NCI-H2081 treated with DMSO at 0.1 percent for 48 hours (cell line): ENCODE measurements at places on chromosomes 7 and 10.

GRCh38 chr7:131276748-131277147 lies 50.9 kb upstream of the MKLN1 start:
- DNase-seq, result no peak

DNA sequence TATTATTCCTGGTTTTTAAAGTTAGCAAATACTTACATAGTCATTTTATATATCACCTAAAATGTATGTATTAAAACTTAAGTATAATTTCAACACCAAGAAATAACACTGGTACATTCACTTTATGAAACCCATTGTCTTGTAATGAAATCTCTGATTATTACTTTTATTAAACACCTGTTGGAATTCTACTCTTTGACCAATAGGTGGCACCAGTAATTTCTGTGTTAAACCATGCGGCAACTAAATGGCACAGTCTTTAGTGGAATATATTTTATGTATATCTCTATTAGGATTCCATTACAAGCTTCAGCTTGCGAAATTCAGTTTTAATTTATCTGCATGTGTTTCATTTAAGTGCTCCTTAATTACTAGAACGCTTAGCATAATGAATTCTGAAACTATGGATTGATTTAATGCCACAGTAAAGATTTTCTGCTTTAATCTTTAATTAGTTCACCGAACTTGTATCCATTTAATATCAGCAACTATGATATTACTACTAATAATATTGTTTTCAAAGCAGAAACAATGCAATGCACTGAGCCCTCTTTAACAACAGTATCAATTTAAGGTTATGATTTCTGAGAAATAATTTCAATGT lies 181.3 kb downstream of the MAGI2 start:
- DNase-seq, result no peak

DNA sequence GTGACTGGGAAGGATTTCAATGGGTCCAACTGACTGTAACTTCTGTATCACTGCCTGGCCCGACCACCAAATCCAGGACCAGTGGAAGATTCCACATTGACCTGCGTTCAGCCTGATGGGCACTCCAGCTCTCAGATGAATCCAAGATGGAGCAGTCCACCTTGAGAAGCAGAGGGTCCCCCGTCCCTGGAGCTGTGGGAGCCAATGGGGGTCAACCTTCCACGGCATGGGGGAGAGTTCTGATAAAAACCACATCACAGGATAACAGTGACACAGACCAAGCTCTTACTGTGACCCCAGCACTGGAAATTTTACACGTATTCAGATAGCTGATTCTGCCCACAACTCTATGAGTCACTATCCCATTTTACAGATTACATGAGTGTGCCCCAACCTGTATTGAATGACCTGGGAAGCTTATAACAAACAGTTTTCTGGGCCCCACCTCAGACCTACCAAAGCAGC lies 11.2 kb downstream of the ZCCHC24 start:
- no peak for DNase-seq

DNA sequence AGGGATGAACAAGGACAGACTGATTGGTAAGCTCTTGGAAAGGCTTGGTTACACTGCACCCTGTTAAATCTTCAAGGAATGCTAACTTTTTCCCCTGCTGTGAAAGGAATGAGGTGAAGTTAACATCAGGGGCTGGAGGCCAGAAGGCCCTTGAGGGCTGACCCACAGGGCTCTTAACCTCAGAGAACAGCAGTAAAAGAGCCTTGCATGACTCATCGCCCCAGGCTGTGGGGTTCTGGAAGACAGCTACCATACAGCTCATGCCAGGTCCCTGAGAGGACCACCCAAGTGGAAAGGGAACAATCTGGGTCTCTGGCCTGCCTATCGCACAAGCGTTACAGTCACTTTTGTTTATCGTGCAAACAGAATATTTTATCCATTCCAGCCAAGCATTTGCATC lies 54.4 kb downstream of the CYP2C9 start:
- no peak for DNase-seq

DNA sequence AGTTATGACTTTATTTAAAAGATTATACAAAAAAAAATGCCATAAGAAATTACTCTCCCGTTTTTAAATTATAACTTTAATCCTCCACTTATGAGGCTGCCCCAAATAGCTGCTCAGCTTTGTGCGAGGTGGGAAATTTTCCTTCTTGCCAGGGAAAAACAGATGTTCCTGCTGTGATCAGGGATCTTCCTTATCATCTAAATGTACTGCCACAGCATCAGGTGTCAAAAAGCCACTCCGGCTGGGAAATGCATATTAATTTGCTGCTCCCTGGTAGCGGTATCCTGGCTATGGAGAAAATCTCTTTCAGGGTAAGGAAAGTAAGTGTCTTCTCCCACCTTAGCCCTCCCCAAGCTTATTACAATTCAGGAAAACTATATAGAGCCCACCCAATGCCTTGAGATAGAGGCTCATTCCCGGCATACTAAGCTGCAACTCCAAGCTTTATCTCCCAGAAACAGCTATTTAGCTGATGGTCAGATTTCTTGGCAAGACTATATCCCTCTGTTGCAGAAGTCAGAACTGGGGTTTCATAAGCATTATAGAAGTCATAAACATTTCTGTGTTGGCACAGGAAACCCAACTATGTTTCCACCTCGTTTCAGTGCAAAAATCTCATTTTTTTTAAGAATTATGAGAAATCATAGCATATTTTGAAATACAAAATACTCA lies 360.4 kb downstream of the PARD3 start:
- no peak for DNase-seq

DNA sequence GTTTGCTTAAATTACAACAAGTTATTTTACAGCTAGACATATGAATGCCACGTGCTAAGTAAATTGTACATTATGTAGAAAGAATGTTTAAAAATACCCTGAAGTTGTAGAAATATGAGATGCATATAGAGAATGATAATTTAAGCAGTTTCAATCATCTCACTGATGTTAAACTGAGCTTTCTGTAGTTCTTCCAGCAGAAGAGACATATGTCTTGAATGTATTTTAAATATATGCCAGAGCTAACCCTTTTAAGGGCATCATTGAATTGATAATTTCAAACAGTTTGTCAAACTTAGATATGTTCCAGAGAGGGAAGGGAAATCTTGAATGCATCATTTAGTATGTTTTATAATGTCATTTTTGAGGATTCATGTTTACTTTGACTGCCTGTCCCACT lies 255.2 kb downstream of the MDFIC start:
- DNase-seq, result no peak

- DNase-seq, result no peak
Observed at GRCh38 chr10:71090330-71090729, 122.0 kb upstream of the UNC5B start.

DNA sequence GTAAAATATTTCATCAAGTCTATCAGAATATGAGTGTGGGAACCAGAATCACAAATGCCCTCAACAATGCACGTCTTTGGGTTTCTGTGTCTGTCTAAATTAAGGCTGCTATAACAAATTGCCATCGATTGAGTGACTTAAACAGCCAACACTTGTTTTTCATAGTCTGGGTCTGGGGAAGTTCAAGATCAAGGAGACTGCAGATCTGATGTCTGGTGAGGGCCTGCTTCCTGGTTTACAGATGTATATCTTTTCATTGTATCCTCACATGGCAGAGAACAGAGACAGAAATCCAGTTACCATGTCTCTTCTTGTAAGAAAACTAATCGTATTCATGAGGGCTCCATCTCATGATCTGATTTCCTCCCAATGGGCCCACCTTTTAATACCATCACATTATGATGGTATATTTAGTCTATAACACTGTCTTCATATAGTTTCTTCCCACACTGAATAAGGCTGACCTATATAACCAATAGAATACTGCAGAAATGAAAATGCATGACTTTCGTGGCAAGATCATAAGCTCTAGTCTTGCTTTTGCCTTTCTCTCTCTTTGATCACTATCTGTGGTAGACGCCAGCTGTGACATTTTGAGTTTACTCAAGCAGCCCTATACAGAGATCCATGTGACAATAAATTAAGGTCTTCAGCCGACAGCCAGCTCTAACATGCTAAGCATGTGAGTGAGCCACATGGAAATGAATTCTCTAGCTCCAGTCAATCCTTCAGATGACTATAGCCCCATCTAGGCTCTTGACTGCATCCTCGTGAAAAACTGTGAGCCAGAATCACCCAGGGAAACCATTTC lies 51.9 kb downstream of the THSD7A start:
- no peak for DNase-seq

DNA sequence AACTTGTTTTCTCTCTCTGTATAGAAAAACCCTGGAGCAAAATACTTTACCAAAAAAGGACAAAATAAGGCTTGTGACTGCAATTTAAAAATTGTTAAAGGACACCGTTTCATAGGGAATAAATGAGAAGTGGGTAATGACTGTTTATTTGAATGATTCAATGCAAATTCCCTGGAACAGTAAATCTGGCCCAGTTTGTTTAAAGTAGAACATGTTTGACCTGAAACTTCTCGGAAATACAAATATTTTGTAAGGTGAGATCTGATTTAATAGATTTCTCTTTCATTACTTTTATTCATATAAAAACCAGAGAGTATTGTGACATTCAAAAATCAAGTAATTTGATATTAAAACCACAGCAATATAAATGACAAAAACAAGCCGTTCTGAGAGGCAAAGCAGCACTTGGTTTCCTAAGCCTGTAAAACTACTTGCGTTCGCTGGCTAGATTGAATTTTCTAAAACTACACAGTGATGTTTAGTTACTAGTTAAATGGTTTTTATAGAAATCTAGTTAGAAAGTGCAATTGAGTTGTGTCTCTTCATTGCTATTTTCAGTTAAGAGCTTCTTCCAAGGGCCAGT lies 76.8 kb upstream of the PITRM1 start:
- DNase-seq, result no peak

- DNase-seq, result no peak
Observed at GRCh38 chr7:142185801-142186200, 72.1 kb downstream of the PRSS58 start.

GRCh38 chr10:24597426-24597825 lies 126.3 kb downstream of the ARHGAP21 start:
- no peak for DNase-seq

DNA sequence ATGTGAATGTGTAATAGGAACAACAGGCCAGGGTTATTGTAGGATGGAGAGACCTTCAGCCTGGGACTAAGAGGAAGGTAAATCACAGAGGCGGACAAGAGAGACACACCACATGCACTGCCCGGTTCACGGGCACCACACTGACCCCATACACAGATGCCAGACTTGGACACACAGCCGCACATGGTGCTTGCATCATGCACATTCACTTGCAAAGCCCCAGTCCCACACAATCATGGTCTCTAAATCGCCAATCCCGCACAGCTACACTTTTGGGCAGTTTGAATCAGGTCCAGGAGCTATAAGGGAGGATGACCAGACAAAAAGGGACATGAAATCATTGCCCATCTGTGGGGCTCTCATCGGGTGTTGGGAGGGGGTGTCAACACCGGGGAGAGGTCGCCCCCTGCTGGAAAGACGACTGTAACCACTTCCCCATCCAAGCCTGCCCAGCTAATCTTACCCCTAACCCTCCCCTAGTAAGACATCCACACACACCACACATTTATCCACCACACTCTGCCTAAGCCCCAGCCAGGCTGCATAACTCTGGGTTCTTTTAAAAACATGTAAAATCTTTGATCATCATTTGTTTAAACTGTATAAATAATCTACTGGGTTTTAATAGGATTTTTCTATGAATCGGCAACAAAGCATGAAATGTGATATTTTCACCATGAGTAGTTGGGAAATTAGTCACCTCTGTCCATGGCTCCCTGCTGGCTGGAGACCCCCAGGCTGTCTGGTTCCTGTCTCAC lies 40.5 kb upstream of the SLF2 start:
- no peak for DNase-seq

DNA sequence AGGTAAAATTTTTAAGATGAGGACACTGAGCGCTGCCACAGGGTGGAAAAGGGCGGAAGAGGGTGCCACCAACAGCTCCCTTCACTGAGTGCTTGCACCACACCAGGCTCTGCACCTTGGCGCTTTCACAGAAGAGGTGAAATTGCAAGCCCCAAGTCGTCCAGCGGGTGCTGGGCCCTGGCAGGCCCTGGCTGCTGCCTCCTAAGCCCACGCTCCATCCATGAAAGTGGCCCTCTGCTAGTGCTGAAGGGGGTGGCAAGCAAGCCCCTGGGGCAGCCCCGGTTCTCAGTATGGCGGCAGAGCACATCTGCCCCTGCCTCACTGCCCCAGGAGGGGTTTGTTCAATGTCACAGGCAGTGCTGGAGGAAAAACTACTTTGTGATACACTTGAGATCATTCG lies 95.1 kb downstream of the SLIT1 start:
- DNase-seq, result no peak

GRCh38 chr10:47256751-47257336 lies 43.2 kb upstream of the GDF10 start:
- DNase-seq, result no peak

- DNase-seq, result no peak
Observed at GRCh38 chr10:105974803-105975456, 1189.6 kb downstream of the SORCS1 start.

DNA sequence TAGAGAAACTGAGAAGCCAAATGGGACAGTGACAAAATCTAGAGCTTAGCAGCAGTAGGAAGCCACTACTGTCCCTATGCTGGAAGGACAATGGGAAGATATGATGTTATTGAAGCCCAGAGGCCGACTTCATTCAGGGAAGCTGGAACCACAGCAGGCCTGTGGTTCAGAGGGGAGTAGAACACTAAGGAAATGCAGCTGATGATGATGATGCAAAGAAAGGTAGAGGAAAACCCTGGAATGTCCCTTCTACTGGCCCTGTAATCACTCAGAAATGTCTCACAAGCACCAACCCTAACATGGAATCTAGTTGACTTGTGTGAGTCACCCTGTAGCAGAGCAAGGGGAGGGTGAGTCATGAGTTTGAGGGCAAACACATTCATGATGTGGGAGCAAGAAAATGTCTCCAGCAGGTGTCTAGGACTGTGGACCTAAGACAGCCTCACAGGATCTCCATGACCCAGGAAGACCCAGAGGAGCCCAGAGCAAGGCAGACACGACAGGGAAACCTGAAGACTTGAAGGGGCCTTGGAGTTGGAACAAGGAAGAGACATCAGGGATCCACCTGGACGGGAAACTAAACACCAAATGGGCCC lies 37.0 kb upstream of the LRRC17 start:
- DNase-seq, result no peak

DNA sequence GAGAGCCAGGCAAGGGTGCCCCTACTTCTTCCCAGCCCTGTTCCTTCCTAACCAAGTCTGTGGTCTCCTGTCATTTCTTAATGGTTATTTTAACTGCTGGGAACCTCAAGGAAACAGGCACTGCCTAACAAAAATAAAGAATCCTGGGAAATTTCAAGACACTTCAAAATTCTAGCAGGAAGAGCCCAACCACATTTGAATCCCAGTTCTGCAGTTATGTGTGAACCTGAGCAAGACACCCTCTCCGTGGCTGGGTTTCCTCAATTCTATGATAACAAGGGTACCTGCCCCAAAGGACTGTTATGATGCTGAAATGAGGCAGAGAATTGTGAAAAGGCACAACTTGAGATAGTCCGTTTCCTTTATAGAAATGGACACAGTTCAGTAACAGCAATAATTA lies 36.2 kb upstream of the DUSP5 start:
- DNase-seq, result no peak

GRCh38 chr10:9163699-9164098 lies 1109.2 kb downstream of the GATA3 start:
- DNase-seq, result no peak

- peak; percentile 28 for DNase-seq
Observed at GRCh38 chr7:152735443-152736004, 24.0 kb upstream of the ACTR3B start.
